A549 treated with Hydrocortisone at 1 μM for 4 hours (cell line): ENCODE measurements at places on chromosomes 13 and 19. TPM values are rescaled to one million over a fixed set of nuclear protein-coding genes. Genes with fewer than 3 reads are reported as not detected.

Gene OSCAR
- total RNA-seq = 0.20 to 0.41 TPM (median 0.27 TPM) in 5 replicates

Gene FLT1
- 0.02 to 0.05 TPM (median 0.02 TPM) in 3 of 5 replicates, not detected in the others for total RNA-seq

Gene OR1M1
- total RNA-seq = not detected in 5 replicates

Gene PCDH20
- total RNA-seq = not detected in 5 replicates

Gene KDM4B
- 7.5 to 9.6 TPM (median 8.6 TPM) in 5 replicates for total RNA-seq

Gene CIC
- total RNA-seq = 43.1 to 51.1 TPM (median 46.7 TPM) in 5 replicates

Gene UBAC2
- total RNA-seq = 62.2 to 68.6 TPM (median 65.6 TPM) in 5 replicates

Gene TEAD2
- 13.2 to 19.7 TPM (median 16.8 TPM) in 5 replicates for total RNA-seq

Gene SULT2A1
- total RNA-seq = 0.06 TPM in 1 of 5 replicates, not detected in the others
